ENCODE measurements at places on chromosomes 3 and 15. TPM values are rescaled to one million over a fixed set of nuclear protein-coding genes. Genes with fewer than 3 reads are reported as not detected.

Gene KNG1
- not detected for total RNA-seq

Gene TRIM69
- total RNA-seq: 28.6 TPM

Gene ADGRG7
- total RNA-seq: not detected

Gene CPLX3
- total RNA-seq: not detected

Gene ACKR4
- total RNA-seq: 0.15 TPM

DNA sequence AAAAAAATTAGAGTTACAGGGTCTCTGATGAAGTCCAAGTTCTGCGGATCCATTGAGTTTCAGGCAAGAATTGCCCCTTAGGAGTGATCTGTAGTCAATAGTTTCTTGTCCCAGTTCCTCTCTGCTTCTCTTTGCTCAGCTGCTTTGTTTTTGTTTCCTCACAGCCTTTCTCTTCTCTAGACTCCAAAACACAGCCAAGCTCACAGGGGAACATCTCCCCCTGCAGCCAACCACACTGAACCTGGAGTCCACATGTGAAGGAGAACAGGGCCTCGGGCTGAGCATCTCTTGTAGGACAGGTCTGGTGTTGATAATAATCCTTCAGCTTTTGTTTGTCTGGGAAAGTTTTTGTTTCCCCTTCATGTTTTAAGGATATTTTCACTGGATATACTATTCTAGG is 202.6 kb upstream of the ATP10A start:
- DNase-seq: no peak

DNA sequence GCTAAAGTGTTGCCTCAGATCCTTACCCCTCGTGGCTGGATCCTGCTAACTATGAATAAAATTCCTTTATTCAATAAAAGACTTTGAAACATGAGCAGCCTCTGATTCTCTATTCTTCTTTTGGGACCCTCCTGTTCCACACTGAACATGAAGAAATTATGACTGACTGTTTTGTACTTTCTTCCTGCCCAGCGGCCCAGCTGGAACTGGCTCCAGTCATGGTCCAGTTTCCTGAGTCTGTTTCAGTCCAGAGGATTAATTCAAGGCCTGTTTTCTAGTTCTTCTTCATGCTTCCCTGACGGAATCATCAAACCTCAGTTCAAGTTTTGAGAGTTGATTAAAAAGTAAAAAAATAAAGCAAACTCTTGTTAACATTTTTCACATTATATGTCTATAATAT is 52.6 kb upstream of the CP start:
- no peak for DNase-seq

- no peak for DNase-seq
Observed at GRCh38 chr15:90028376-90028944, 27.3 kb downstream of the ZNF710 start.

DNA sequence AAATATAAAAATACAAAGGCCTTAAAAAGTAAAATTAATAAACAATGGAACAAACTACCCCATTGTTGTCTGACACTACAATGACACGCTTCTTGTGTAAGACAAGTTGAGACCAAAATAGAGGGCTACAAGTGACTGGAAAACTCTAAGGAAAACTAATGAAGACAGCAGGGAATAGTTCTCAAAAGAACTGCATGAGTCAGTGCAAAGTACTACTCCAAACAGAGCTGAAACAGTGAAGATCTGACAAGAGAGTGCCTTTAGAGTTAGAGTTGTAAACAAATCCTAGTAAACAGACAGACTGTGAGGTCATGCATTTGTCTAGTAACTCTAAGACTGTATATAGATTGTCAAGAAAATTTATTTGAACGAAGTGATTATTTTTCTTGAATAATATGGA is 233.9 kb downstream of the BBX start:
- no peak for DNase-seq

DNA sequence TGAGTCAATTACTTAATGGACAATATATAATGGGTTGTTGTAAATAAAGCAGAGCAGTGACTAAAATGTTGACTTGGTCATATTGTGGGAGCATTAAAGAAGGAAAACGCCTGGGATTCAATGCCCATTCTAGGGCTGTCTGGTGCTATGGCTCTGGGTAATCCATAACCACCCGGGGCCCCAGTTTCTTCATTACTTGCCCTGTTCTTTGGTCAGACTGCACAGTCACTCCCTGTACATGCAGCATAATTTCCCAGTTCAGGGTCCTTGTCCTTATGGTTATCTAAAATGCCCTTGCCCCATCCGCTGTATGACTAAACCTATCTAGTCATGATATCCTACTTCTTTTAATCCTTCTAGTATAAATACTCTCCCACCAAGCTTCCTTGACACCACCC is 27.5 kb upstream of the DENND4A start:
- peak; percentile 40 for DNase-seq

- DNase-seq: no peak
Observed at GRCh38 chr15:26712335-26712734, 60.5 kb downstream of the GABRB3 start.

GRCh38 chr15:58770519-58770856 is 614 bp upstream of the MINDY2 start:
- DNase-seq: no peak

GRCh38 chr15:98715890-98716443 is 67.6 kb downstream of the IGF1R start:
- no peak for DNase-seq

DNA sequence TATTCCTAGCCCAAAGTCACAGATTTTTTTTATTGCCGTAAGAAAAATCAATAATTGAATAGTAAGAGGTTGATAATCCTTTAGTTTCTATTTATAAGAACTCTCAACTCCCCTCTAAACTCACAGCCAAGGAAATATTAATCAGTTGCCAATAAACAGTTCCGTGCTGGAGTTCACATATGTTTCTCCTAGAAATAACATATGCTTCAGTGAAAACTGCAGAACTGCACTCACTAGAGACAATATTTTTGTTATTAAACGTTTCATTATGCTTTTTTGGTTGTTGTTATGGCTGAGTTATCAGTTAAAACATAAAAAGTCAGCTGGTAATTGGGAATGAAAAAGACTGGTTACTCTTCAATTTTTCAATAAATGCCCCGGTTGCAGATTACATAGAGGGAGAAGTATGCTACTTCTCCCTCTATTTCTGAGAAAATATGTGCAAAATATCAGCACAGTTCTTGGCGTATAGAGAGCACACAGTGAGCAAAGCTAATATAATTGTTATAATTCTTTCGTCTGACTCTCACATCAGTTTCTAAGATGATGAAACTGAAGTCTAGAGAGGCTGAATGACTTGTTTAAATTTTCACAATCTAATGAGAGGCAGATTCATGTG is 781.2 kb upstream of the GRM7 start:
- no peak for DNase-seq

GRCh38 chr3:45454466-45454865 is 66.1 kb downstream of the LARS2 start:
- DNase-seq: no peak

DNA sequence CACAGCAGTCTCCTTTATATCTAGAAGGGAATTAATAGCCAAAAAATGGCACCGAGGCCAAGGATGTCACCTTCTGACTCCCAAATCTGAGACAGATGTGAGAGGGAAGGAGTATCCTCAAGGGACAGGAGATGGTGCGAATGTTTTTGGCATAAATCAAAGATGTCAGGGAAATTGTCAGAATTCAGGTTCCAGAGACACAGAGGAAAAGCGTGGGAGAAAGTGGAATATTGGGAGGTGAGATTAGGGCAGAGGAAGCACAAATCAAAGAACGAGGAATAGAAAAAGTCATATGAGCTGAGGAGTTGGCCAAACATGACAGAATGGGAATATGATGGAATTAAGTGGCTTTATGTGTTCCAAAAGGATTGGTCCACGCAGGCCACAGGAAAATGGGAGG is 6.0 kb downstream of the CCR5AS start:
- DNase-seq: no peak

GRCh38 chr3:48503401-48504050 is 448 bp downstream of the SHISA5 start:
- no peak for DNase-seq

- no peak for DNase-seq
Observed at GRCh38 chr3:132629928-132630327, 29.7 kb downstream of the ACAD11 start.

DNA sequence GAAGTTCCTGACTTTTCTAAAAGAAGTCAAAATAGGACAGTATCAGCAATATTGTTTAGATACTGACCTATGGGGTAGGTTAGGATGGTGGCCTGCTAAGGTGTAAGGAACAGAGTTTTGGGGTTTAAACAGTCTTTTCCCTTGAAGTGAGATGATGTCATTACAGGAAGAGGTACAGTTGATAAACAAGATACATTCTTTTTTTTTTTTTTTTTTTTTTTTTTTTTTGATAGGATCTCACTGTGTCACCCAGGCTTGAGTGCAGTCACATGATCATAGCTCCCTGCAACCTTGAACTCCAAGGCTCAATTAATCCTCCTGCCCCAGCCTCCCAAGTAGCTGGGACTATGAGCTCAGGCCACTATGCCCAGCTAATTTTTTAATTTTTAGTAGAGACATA is 33.3 kb downstream of the SLC25A36 start:
- no peak for DNase-seq

DNA sequence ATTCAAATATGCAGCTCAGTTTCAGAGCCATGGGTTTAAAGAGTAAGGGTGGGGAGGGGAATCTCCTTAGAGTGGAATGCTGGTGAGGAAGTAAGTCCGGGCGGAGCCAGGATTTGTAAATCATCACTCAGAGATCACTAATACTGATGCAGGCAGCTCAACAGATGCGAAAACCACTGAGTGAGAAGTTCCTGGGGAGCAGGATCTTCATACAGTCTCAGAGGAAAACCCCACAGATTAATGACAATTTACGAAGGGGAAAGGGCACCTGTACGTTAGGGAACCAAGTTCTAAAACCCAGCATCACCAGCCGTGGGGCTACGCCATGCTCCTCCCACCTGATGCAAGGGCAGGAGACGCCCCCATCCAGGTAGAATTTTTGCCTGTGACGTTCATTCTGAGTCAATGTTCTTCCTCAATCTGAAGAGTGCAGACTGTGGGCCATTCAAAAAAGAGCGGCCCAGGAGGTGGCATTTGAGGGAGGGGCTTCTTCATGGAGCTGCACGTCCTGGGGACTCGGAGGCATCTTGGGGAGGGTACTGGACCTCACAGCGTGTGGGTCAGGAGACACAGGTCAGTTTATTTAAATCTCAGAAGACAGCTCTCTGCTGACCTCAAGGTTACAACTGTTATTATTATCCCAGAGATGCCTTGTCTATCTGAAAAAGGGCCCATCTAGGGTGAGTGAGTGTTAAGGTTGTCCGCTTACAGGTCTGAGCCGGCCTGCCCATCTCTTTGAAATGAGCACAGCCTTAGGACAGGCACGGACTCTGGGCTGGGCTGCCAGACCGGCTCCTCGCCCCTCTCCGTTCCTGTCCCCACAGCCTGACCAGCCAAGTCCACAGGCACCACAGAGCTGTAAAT is 228.0 kb downstream of the XXYLT1 start:
- peak; percentile 37 for DNase-seq

Data from B cell (primary cell).